ENCODE measurements at places on chromosomes 16 and 17.

DNA sequence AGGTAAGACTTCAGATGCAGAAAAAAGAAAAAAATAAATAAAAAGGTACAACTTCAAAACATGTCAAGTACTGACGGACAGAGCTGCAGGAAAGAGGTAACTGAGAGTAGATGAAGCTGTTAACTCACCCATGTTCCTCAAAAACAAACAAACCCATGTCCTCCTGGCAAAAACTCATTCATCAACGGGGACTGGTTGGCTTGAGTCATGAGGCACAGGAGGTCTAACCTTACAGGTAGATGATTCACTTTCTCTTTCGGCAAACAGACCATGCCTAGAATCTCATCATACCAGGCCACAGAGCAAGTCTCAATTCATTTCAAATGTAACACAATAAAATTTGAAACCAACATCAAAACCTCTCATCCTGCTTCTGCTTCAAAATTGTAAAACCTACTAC lies 12.3 kb upstream of the FASN start:
- DNase-seq = no peak

DNA sequence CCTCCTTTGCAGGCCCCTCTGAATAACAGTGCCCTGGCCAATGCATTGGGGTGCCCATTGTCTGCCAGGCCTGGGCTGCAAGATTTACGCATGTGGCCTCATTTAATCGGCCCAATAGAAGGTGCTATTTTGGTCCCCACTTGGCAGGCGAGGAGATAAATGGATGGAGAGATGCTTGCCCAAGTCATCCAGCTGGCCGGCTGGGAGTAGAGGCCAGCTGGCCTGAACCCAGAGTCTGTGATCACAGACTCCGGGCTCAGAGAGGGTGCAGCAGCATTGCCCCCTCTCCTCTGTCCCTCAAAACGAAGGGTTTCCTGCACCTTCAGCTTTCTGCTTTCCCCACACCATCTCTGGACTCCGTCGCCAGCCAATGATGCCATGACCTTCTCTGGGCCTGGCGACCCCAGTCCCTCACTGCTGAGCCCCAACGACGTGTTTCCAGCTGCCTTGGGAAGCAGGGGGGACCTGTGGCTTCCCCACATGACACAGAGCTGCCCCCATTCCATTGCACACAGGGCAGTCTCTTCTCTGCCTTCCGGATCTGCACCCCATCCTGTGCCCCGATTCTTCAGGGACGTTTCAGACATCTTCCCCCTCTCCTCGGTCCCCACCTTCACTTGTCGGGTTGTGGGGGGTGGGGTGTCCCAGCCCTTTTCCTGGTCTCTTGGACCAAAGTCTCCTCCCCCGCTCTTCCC lies 3.5 kb upstream of the ADGRG1 start:
- no peak for DNase-seq

- DNase-seq = no peak
Measured at GRCh38 chr16:83586036-83586435, 221.7 kb upstream of the HSBP1 start.

DNA sequence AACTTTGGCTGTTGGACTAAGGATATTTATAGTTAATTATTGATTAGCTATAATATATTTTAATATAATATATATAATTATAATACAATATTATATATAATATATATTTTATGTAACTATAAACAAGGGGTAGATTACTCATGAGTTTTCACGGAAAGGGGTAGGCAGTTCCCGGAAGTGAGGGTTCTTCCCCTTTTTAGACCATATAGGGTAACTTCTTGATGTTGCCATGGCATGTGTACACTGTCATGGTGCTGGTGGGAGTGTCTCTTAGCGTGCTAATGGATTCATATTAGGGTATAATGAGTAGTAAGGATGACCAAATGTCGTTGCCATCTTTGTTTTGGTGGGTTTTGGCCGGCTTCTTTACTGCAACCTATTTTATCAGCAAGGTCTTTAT lies 315.6 kb downstream of the WWOX start:
- DNase-seq = no peak

DNA sequence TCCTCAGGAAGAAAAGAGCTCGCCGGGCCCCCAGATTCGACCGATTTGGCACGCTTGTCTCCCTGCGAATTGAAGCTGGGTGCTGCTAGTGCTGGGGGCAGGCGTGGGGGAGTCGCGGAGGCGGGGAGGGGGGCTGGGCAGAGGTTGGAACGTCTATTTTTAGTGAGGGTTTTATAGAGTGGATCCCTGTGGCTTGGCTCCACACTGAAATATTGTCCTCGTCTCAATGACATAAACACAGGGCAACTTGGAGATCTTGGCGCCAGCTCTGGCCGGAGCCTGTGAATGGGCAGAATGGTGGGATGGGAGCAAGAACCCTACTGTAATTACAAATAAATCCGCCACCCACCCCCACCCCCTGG lies 15.7 kb upstream of the NOG start:
- peak; percentile 26 for DNase-seq

DNA sequence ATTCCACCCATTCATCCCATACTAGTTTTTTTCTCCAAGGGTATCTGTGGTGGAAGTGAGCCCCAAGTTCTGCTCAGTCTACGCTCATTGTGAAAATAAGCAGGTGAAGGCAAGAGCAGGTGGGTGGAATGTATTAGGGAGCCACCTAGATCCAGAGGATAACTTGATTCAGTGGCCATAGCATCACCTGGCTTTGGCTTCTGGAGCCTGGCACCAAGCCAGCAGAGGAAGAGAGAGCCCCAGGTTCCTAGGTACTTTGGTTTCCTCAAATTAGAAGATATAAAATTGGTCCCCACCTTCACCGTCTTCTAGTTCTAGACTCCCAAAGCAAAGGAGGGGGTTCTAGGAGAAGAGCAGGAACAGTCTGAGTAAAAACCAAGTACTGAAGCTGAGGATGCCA lies 4.1 kb downstream of the FXR2 start:
- no peak for DNase-seq

- no peak for DNase-seq
Measured at GRCh38 chr16:4218202-4218601, 23.7 kb downstream of the SRL start.

- no peak for DNase-seq
Measured at GRCh38 chr16:16805809-16806208, 426.9 kb downstream of the NPIPA7 start.

- no peak for DNase-seq
Measured at GRCh38 chr17:5687646-5688045, 103.3 kb upstream of the NLRP1 start.

- DNase-seq = no peak
Measured at GRCh38 chr16:19005561-19006445, 22.1 kb downstream of the TMC7 start.

- DNase-seq = no peak
Measured at GRCh38 chr16:83742124-83742899, 65.5 kb upstream of the HSBP1 start.

DNA sequence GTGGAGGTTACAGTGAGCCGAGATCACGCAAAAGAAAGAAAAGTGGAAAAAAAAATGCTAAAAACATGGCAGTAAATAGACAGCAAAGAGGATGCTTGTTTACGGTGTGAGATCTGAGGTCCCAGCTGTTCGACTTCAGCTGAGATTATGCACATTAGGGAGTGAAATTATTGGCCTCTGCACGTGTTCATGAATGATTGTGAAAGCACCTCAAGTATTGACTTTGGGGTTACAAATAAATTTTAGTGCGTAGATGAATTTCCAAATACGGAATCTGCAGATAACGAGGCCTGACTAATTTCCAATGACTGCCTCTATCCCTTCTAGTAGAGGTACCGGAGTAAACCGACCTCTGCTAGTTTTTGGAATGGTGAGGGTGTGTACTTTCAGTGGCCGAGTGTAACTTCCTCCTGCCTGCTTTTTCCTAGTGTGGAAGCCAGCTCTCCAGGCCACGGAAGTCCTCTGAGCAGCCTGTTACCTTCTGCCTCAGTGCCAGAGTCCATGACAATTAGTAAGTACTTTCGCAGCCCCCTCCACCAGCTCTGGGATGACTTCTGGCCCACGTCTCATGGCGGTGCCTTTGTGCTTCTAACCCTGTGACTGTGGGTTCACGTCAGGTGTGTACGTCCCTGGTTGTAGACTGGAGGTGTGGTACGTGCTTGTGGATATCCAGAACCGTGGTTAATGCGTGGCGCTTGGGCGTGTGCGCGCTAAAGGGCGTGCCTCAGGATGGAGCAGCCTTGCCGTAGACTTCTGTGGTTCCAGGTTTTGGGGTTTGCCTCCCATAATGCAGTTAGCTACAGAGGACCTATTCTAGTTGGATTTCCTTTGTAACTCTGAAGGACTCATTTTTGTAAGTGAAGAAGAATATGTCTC lies 102.1 kb downstream of the SNX29 start:
- DNase-seq = no peak

GRCh38 chr17:16929757-16930520 lies 42.0 kb downstream of the TNFRSF13B start:
- DNase-seq = no peak

- DNase-seq = peak; percentile 34
Measured at GRCh38 chr16:4415538-4416199, 727 bp downstream of the CORO7 start.

GRCh38 chr17:14341866-14342265 lies 41.0 kb downstream of the HS3ST3B1 start:
- DNase-seq = peak; percentile 99

- no peak for DNase-seq
Measured at GRCh38 chr17:77196251-77196650, 55.5 kb downstream of the SEC14L1 start.

DNA sequence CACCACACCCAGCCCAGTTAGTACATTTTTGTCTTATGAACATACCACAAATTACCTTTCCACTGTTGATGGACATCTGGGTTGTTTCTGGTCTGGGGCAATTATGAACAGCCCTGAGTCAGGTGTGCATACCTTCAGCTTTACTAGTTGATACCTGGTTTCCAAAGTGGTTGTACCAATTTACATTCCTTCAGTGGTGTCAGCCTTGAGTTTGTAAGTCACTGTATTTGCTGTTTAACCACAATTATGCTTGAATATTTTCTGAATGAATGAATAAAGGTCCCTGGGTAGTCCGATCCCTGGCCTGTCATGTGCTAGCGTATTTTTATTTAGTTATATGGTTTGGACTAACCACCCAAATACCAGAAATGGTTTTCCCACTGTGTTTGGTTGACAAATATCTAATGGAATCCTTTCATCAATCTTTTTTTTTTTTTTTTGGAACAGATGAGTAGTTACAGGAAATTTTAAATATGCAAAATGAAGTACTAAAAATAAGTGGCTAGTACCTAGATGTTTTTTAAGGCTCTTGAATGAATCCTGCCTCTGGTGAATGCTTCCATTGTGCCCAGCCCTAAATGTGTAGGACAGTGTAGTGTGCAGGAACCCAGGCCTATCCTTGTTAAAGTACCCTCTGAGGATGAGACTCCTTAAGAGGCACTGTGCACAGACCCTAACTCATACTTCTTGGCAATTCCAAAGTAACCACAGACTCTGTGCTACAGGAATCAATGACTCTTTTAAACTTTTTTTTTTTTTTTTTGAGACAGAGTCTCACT lies 3.7 kb downstream of the DUSP14 start:
- no peak for DNase-seq

DNA sequence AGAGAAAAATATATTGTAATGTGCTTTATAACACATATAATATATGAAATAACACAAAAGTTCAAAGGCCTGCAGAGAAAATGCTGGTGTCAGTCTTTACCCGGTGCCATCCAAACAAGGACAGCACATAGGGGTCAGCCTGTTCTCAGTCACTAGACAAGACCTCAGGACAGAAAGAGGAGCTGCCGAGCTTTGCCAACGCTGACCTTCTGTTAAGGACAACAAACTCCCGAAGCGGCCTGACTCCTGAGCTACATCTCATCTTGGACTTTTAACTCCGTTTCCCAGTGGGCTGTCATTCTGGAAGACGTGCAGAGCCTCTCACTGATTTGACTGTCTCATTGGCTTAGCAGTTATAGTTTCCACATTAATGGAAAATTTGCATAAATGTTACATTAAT lies 6.9 kb downstream of the ELAC2 start:
- DNase-seq = no peak

DNA sequence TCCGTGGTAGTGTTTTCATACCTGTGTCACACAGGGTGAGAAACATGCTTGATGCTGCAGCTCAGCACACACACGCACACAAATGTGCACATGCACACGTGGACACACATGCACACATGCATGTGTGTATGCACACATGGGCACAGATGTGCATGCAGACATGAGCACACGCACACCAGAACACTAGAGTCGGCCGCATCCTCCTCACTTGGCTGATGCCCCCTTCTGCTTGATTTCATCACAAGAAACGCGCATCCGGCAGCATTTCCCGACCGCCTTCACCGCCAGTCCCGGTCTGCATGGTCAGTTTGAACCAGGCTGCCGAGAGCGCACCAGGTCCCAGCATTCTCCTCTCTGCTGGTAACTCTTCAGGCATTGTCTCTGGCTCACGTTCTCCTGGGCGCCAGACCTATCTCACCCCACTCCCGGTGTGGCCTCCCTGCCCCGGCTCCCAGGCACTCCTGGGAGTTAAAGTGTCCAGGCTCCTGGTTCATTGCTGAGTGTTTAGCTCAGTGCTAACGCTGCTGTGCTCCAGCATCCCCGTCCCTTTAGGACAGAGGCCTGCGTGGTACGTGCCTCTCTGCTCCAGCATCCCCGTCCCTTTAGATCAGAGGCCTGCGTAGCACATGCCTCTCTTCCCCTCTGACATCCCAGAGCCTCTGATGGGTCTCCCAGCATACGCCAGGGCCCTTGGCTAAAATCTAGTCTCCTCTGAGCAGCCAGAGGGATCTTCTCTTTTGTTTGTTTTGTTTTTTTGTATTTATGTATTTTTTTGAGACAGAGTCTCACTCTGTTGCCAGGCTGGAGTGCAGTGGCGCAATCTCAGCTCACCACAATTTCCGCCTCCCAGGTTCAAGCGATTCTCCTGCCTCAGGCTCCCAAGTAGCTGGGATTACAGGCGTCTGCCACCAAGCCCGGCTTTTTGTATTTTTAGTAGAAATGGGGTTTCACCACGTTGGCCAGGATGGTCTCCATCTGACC lies 16.0 kb downstream of the BAIAP2 start:
- no peak for DNase-seq
